HEK293T (cell line): ENCODE measurements at places on chromosomes 5 and 9.

DNA sequence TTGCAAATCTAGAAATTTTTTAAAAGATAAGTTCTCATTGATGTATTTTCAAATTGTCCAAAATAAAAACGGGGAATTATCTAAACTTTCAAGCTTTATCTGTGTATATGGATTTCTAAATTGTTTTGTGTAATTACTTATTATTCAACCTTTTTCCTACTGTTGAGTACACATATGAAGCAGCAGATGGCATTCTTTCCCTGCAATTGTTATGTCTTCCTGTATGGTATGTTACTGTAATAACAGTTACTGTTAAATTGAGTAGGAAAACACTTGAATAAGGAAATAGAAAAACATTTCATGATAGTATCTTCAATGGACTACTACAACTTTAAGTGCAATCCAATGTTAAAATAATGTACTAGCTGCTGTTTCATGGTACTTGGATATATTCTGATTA lies 124.8 kb downstream of the RANBP17 start:
- no peak for DNase-seq

GRCh38 chr5:72126796-72127195 lies 19.5 kb downstream of the MAP1B start:
- DNase-seq, result no peak

GRCh38 chr5:111060169-111060568 lies 11.3 kb upstream of the TSLP start:
- DNase-seq, result no peak

DNA sequence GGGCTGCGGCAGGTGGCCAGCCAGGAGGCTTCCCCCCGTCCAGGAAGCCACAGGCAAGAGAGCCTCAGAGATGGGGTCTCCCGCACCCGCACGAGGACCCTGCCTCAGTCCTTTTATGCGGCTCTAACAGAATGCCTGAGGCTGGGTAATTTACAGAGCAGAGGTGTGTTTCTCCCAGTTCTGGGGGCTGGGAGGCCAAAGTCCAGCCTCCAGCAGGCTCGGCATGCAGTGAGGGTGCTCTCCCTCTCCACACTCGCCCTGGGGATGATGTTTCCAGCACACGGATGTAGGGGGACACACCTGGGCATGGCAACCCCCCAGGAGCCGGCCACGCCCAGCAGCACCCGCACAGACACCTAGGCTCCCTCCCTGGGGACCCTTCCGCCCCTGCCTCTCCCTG lies 95.4 kb upstream of the PPP1R26 start:
- no peak for DNase-seq

DNA sequence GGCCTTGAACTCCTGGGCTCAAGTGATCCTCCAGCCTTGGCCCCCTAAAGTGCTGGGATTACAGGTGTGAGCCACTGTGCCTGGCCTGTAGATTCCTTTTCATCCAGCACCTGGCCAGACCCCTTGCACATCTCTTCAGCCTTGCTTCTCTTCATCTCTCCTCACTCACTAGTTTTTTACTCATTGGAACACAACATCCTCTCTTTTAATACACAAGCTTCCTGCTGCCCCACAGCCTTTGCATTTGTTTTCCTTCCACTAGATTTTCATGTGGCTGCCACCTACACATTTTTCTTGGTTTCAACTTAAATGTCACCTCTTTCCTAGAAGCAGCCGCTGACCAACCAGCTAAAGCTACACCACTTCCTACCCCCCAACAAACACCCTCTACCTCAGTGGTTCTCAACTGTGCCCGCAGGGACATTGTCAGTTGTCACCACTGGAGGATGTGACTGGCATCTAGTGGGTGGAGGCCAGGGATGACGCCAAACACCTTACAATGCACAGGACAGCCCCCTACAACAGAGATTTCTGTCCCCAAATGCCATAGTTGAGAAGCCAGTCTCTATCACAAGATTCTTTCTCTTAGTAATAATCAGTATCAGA lies 33.7 kb downstream of the HAVCR1 start:
- no peak for DNase-seq

GRCh38 chr9:28439688-28440087 lies 866.4 kb upstream of the C9orf72 start:
- no peak for DNase-seq

- DNase-seq, result no peak
These were observed 109.7 kb upstream of the RETREG1 start for GRCh38 chr5:16726538-16726946.

- DNase-seq, result peak; percentile 64
These were observed 13.0 kb downstream of the SUSD3 start for GRCh38 chr9:93071464-93071863.

- no peak for DNase-seq
These were observed 249.7 kb downstream of the ARHGAP26 start for GRCh38 chr5:143019614-143020515.

- DNase-seq, result no peak
These were observed 260.9 kb downstream of the SH3GL2 start for GRCh38 chr9:17839776-17840175.

DNA sequence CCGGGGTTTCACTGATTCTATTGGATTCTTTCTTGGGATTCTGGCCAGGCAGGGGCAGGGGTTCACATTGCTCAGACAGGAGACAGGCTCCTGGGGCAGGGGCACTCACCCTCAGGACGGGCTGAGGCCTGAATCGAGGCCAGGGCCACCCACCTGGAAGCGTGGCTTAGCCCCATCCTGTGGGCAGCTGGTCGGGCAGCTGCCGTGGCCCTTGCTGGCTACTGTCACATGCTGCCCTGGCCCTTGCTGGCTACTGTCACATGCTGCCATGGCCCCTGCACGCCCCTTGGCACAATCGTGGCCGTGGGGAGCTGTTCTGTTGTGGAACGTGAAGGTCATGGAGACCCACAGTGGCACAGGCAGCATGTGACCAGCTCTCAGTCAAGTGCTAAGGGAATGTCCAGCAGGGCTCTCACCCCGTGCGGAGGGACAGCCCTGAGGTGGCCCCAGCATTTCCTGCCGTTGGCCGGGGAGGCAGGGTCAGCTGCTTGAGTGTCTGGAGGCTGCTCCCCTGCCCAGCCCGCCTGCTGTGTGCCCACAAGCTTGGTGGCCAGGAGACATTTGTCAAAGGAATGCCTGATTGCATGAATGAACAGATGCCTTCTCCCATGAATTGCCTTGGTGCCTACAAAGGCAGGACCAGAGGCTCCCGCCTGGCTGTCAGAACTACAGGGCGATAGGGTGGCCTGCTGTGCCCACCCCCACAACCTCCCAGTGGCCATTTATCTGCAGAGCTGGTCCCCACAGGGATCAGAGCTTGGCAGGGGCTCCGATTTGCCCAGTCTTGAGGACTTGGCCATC lies 16.9 kb upstream of the TMEM250 start:
- no peak for DNase-seq

GRCh38 chr5:132179405-132179804 lies 48.2 kb downstream of the P4HA2 start:
- no peak for DNase-seq

GRCh38 chr5:96336351-96336985 lies 96.6 kb downstream of the PCSK1 start:
- peak; percentile 55 for DNase-seq

DNA sequence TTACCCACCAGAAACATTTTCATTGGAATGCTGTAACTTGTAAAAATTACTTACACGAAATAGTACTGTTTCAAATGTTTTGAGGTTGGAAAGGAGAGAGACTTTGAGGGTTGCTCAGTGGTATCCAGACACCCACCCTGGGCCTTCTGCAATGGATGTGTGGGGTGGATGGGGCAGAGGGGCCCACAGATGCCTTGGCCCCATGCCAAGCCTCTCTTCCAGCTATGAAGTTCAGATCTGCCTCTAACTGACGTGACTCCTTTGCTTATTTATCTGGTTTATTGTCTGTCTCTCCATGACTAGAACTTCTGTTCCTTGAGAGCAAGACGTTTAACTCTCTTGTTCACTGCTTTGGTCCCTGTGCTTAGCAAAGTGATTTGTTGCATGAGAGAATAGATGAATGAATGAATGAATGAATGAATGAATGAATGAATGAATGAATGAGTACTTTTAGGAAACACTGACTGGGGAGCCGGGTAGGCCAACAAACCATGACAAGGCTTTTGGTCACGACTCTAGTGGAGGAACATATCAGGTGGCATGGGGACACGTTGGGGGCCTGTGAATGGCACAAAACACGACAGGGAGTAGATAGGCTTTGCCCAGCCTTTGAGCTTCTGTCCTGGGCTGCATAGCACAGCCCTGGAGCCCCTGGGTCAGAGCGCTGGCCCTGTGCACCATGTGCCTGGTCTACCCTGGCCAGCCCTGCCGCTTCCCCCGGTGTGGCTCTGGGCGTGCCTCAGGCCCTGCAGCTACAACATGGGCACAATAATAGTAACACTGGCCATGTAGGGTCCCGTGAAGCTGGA lies 31.8 kb downstream of the AK8 start:
- DNase-seq, result no peak

DNA sequence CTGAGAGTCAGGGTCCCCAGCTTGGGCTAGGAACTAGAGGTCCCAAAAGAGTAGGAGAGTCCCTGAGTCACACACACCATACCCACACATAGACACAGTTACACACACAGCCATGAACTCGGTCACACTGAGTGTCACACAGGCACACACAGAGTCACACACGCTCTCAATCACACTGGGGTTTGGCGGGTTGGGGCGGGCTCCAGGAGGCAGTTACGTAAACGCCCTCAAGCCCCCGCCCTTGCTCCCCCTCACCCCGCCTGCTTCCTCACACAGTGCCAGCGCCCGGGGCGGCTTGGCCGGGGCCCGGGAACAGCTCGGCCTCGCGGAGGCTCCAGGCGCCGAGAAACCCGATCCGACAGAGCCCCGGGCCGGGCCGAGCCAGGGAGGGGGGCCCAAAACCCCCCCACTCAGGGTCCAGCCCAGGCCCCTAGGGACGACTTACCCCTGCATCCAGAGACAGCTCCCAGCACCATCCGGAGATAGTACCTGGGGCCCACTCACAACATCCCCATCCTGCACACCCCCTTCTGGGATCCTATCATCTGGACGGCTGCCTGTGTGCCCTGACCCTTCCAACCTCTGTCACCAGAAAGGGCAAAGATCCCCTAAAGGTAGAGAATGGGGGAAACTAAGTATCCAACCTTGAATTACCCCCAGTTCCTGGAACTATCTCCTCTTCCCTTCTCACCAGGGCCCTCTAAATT lies 3.5 kb upstream of the CNTFR start:
- no peak for DNase-seq

DNA sequence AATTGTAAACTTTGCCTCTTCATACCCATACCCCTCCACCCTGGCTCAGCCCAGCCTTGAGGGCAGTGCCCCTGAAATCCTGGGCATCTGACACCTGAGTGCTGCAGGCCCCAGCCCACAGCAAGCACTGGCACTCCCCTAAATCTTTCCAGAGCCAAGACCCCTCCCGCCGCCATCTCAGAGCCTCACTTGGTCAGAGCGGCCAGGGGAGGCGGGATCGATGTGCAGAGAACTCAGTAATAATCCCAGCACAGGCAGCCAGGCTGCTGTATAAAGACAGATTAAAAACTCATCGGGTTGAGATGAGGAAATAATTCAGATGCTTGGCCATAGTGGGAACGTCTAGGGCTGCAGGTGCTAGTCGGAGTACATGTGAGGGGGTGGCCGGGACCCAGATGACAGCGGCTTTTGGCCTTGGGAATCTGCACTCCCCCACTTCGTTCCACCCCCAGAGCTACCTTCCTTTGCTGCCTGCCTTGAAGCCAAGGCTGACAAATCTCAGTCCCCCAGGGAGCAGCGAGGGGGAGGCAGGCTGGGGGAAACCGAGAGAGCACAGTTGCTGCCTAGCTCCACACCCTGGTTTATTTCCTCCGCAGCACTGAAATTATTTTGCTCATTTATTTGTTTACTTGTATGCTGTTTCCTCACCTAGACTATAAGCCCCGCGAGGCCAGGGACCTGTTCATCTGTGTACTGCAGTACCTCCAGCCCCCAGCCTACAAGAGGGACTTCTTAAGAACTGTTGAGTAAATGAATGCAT lies 19.5 kb upstream of the ARAP3 start:
- DNase-seq, result no peak

GRCh38 chr9:2559192-2560152 lies 62.1 kb upstream of the VLDLR start:
- DNase-seq, result no peak

DNA sequence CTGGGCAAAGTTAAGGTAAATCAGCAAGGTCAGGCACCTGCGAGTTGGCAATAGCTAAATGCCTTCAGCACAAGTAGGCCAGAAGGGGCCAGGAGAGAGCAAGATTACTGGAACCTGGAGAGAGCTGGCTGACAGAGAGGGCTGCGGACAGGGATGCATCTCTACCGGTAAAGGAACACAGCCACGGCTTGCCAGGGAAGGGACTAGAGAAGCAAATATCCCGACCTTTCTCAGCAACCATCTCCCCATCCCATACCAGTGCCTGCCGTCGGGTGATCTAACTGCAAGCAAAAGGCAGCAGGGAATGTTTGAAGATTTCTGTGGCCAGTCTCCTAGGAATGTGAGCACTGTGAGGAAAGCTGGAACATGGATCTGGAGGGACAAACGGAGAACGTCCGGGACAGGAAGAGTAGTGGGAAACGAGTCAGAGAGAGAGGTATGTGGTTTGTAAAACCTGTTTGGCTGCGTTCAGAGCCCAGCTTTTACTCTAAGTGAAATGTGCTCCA lies 15.9 kb upstream of the ABLIM3 start:
- no peak for DNase-seq

DNA sequence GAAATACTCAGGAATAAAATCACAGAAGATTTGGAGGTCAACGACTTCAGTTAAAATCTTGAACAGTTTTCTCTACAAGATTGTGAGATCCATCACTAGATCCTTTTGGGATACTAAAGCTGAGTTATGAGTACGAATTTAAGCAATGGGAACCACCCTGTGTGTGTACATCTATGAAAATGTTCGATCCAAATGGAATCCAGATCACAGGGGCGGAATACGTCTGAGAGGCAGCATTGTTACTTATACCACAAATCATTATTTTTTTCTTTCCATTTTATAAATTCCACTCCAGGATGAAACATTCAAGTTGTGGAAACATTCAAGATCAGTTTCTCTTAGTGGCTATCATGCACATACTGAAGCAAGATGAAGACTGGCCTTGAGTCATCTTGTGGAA lies 239.3 kb upstream of the PAPPA start:
- no peak for DNase-seq

- DNase-seq, result no peak
These were observed 1.0 kb upstream of the PANK3 start for GRCh38 chr5:168580227-168580508.

DNA sequence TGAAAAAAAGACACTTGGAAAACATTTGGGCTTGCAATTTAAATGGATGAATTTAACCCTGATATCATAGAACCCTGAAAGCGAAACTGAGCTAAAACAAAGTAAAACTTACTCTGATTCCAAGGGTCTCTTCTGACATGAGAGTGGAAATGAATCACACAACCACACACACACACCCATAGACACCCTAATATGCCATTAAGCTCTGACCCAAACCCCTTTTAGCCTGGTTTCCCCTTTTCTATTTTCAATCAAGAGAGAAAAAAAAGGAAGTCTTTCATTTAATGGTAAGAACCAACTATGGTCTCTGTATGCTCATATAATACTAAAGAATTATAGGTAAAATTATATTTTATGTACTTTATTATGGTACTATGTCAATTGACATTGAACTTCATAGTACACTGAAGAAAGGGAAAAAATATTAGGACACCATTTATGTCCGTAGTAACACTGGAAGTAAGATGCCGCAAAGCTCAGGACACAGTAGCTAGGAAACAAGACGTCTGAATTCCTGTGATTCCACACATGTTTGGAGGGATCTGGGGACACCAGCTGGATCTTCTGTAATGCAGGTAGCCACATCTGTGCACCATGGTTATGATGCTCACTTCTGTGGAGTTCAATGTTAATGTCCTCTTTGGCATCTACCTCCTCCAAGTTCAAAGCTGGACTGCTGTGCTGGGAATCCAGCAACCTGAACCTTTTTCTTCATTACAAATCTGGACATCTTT lies 95.8 kb downstream of the PCSK1 start:
- DNase-seq, result no peak

GRCh38 chr9:37640246-37640645 lies 10.5 kb upstream of the FRMPD1 start:
- DNase-seq, result no peak
